ENCODE measurements at places on chromosomes 7 and 10. TPM values are rescaled to one million over a fixed set of nuclear protein-coding genes. Genes with fewer than 3 reads are reported as not detected.

DNA sequence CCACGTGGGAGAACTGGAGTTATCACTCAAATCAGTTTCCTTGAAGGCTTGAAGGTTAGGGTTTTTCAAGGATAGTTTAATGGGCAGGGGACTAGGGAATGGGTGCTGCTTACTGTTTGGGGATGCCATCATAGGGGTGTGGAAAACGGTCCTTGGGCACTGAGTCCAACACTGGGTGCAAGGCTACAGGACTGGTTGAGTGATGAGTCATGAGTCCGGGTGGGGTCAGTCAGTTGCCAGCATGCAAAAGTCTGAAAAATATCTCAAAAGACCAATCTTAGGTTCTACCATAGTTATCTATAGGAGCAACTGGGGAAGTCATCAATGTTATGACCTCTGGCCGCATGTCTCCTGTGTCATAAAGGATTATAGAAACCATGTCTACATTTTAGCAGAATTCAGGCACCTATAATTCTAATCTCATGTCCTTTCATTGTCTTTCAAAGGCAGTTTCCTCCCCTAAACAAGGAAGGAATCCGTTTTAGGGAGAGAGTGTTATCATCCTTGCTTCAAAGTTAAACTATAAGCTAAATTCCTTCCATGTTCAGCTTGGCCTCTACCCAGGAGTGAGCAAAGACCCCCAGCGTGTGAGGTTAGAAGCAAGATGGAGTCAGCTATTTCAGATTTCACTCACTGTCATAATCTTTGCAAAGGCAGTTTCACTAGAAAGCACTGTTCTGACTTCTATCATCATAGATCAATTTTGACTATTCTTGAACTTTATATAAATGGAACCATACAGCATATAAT, 94.5 kb downstream of the COL26A1 start:
- DNase-seq: no peak

GRCh38 chr7:143345428-143345900, 17.0 kb downstream of the FAM131B start:
- peak; percentile 71 for DNase-seq

DNA sequence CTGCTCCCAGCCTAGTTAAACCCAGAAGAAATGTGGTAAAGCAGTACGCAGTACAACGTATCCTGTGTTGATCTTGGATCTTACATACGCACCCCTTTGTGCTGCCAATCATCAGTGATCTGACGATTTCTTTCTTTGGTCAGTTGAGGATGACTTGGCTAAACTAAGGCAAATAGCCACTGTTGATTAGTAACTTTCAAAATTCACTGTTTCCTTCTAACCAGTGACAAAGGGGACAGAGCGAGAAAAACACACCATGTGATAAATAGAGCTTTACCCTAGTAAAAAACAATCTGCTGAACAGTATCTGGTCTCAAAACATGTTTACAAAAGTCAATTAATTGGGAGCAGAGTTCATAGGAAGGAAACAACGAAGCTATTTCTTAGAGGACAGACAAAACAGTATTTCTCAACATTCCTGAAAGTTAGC, 123.2 kb upstream of the RAB18 start:
- DNase-seq: no peak

- DNase-seq: no peak
Observed at GRCh38 chr7:142185801-142186200, 72.1 kb downstream of the PRSS58 start.

GRCh38 chr7:68256295-68256694, 1259.7 kb downstream of the TYW1 start:
- DNase-seq: no peak

- DNase-seq: no peak
Observed at GRCh38 chr10:18219146-18219545, 78.9 kb downstream of the CACNB2 start.

DNA sequence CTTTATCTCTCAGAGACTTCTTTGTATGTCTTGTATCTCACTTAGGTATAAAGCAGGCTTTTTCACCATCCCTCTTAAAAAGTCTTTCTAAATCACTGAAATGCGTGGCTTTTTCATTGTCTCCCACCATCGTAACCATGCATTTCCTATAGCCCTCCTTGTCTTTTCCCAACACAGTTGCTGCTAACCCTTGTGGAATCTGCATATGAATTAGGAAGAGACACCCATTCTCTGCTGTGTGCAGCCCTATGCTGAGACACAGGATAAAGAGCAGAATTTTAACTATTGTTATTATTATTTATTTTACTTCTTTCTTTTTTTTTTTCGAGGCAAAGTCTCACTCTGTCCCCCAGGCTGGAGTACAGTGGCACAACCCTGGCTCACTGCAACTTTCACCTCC, 804.3 kb upstream of the COBL start:
- no peak for DNase-seq

GRCh38 chr7:8185926-8186683, 75.9 kb downstream of the ICA1 start:
- no peak for DNase-seq

GRCh38 chr7:116497708-116498107, 1.8 kb upstream of the CAV2 start:
- DNase-seq: no peak

Gene FAM185A
- polyA plus RNA-seq: 12.8 TPM

Gene NET1
- 5.0 TPM for polyA plus RNA-seq

Gene DNAH11
- polyA plus RNA-seq: 0.77 TPM

Gene DOCK1
- 15.5 TPM for polyA plus RNA-seq

Gene MEOX2
- polyA plus RNA-seq: not detected
